ENCODE measurements at places on chromosomes 7 and 10. TPM values are rescaled to one million over a fixed set of nuclear protein-coding genes. Genes with fewer than 3 reads are reported as not detected.

LIPA gene
- 35.8 TPM for total RNA-seq

- DNase-seq: no peak
Observed at GRCh38 chr7:7237978-7238267, 55.6 kb downstream of the C1GALT1 start.

TMEM273 gene
- not detected for total RNA-seq

- no peak for DNase-seq
Observed at GRCh38 chr10:4519658-4520402, 306.2 kb upstream of the AKR1E2 start.

TMEM270 gene
- not detected for total RNA-seq

SPAM1 gene
- not detected for total RNA-seq

DNA sequence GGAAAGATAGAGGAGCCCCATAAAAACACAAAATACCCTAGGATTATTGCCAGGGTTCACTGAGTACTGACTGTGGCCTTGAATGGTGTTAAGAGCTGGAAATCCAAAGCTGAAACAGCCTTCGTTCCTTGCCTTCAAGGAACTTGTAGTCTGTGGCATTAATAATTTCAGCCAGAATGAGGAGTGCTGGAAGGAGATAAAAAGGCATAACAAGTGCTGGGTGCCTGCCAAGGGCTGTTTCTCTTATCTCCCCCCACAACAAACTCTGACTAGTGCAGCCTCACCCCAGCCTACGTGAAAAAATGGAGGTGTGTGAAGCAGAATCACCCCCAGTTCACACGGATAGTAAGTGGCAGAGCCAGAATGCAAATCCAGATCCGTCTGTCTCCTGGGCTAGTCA, 199.1 kb upstream of the LYZL2 start:
- DNase-seq: no peak

DNA sequence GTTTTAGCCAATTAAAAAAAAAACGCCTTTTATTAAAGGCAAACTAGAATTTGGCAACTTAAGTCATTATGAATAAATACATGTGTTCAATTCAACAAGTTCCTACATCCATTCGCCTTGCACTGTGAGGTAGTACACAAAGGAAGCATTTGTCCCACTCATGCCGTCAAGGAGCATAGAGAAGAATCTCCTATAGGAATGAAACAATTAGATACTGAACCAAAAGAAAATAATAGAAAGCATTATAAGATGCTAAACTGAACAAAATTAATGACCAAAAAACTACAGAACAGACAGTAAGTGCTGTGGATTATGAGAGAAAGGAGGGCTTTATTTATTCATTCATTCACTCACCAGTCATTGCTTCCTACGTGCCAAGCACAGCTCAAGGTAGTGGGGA, 42.2 kb downstream of the SNX13 start:
- DNase-seq: no peak

DNA sequence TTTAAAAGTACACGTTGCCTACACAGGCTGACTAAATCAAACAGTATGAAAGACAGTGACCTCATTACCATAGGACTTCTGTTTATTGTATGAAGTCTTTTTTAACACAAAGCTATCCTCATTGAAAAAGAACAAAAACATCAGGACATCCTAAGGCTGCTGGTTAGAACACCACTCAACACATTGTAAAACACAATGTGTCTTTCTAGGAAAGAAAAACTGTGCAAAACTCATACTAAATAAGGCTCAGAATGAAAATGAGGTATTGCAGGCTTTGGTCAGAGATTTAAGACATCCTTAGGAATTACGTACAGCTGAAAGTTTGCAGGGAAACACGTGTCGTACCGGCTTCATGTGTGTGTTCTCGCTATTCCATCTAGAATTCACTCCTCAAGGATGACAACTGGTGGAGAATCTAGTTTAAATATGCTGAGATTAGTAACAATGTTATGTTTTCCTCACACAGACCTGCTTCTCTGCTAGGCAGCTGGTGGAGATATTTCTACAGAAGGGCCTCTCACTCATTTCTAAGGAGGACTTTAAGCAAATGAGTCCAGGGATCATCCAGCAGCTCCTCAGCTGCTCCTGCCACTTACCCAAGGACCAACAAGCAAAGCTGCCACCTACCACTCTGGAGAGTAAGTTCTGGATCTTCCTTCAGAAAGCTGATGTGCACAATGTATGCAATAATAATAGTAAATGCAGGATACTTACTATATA, 29.3 kb downstream of the SLC39A12 start:
- no peak for DNase-seq

DNA sequence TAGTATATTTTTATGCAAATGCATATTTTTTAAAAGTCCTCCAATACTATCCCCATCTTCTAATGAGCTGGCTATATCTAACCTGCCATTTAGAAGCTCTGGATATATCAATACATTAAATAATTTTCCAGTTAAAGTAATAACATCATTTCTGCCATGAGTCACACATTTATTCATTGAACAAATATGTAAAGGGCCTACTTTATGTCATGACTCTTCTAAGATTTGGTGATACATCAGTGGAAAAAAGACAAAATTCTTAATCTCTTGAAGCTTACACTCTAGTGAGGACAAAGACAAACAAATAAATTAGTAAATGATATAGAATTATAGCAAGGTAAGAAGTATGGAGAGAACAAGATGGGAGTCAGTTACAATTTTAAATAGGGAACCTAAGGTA, 716.8 kb upstream of the LRRTM3 start:
- DNase-seq: no peak

AKR1C3 gene
- total RNA-seq: 0.50 TPM

ANXA8L1 gene
- 0.27 TPM for total RNA-seq

GRCh38 chr10:70549962-70550458, 52.5 kb downstream of the PRF1 start:
- no peak for DNase-seq

KIAA1217 gene
- 12.4 TPM for total RNA-seq
